Stimulated activated CD8-positive, alpha-beta memory T cell treated with anti-CD3 and anti-CD28 coated beads, Interleukin-2, amount 100 ng/mL, for 1 hour (primary cell): ENCODE measurements at places on chromosomes 16 and 17.

DNA sequence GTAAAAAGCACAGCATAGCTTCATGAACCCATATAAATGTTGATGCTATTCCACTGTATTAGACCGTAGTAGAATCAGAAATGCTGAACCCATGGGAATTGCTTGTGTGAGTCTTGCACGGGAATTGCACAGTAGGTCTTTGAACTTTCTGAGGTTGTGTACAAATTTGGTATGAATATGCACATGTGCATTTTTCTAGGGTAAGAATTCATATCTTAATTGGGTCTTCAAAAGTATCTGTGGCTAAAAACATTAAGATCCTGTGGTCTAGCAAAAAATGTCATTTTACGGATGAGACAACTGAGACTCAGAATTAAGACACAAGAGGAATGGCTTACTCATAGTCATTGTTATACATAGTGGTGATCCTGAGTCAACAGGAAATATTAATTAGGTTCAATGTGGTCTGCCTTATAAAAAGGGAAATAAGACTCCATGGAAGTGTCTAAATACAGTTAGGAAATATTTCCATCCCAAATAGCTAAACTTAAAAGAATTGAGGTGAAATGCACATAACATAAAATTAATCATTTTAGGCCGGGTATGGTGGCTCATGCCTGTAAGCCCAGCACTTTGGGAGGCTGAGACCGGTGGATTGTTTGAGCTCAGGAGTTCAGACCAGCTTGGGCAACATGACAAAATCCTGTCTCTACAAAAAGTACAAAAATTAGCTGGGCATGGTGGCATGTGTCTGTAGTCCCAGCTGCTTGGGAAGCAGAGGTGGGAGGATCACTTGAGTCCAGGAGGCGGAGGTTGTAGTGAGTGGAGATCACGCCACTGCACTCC lies 22.8 kb downstream of the TAOK1 start:
- DNase-seq: no peak

DNA sequence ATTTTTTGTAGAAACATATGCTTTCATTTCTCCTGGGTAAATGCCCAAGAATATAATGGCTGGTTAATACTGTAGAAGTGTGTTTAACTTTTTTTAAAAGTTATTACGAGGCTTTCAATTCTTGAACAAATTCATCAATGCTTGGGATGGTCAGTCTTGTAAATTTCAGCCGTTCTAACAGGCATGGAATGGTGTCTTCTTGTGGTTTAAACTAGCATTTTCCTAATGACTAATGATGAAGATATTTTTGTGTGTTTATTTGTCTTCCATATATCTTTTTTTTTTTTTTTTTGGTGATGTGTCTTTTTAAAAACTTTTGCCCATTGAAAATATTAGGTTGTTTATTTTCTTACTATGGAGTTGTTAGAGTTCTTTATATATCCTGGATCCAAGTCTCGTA lies 67.1 kb downstream of the MGAT5B start:
- no peak for DNase-seq

GRCh38 chr17:44203731-44204440 lies 4.2 kb upstream of the ATXN7L3 start:
- no peak for DNase-seq

GRCh38 chr17:38875477-38876075 lies 5.7 kb downstream of the LASP1 start:
- no peak for DNase-seq

- no peak for DNase-seq
Measured at GRCh38 chr17:28967221-28968135, 16.2 kb upstream of the PHF12 start.

DNA sequence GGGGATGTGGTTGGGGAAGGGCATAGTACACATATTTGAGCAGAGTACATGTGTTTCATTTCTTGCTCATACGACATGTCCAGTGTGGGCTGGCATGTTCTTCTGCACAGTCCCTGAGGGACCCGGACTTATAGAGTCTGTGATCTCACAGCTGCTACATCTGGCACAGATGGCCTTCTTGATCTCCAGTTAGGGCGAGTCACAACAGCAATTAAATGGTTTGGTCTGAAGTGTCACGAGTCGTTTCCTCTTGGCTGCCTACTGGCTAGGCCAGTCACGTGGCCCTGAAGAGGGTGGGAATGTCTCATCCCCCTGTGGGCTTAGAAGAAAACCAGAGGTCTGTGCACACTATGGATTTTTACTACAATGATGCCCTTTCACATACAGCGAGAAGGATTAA lies 443.6 kb downstream of the WWOX start:
- no peak for DNase-seq

GRCh38 chr16:84629580-84629979 lies 11.7 kb upstream of the COTL1 start:
- DNase-seq: no peak
